ENCODE measurements at places on chromosomes 1 and 21. TPM values are rescaled to one million over a fixed set of nuclear protein-coding genes. Genes with fewer than 3 reads are reported as not detected.

DNA sequence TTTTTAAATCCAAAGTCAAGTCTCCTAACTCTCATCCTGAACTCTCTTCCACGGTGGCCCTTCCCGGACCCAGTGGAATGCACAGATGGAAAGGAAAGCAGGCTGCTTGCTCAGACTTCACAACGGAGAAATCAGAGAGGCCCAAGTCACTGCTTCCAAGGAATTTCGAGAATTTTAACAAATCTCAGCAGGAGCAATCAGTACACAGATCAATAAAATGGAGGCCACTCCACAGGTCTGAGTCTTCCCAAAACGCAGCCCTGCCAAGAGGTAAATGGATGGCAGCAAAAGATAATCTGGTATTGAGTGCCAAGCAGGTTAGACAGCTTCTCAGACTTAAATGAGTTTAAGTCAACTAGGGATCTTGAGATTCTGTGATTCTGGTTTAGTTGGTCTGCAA is 81.1 kb upstream of the TIAM1 start:
- no peaks in the 10 kb centered on the region for H3K4me1 ChIP-seq
- H3K36me3 ChIP-seq, result no peaks in the 10 kb centered on the region
- H3K27me3 ChIP-seq, result no peaks in the 10 kb centered on the region
- DNase-seq, result no peak

- H3K36me3 ChIP-seq, result no peaks in the 10 kb centered on the region
- no peaks in the 10 kb centered on the region for H3K4me1 ChIP-seq
- H3K27me3 ChIP-seq, result 0 out of 2 replicates have a peak, but pooled peaks cover 3% of the 10 kb centered on the region
- no peak overlapping the region for H3K27ac ChIP-seq
Measured at GRCh38 chr21:35850542-35851103, 209.7 kb downstream of the SETD4 start.

DNA sequence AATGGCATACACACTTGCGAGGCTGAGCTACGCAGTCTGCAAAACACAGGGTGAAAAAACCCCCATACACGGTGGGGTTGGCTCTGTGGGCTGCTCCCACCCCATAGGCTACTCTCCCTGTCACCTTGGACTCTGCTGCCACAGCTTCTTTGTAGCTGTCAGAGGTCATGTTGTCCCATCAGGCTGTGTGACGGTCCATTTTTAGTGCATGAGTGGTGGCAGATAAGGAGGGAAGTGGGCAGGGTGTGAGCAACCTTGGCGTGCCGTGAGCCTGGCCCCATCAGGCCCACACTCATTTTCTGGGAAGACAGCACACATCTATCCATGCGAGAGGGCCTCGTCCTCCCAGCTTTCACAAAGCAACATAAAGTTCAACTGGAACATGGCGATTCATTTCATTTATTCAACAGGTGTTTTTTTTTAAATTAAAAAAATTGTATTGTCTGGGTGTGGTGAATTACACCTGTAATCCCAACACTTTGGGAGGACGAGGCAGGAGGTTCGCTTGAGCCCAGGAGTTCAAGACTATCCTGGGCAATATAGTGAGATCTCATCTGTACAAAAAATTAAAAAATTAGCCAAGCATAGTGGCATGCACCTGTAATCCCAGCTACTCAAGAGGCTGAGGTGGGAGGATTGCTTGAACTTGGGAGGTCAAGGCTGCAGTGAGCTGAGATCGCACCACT is 9.5 kb downstream of the GPR137B start:
- no peak overlapping the region for H3K4me3 ChIP-seq
- no peak overlapping the region for H3K27ac ChIP-seq
- DNase-seq, result no peak

MIS18A gene
- total RNA-seq, result 18.8 TPM
